ENCODE measurements at places on chromosomes 11 and 22.

DNA sequence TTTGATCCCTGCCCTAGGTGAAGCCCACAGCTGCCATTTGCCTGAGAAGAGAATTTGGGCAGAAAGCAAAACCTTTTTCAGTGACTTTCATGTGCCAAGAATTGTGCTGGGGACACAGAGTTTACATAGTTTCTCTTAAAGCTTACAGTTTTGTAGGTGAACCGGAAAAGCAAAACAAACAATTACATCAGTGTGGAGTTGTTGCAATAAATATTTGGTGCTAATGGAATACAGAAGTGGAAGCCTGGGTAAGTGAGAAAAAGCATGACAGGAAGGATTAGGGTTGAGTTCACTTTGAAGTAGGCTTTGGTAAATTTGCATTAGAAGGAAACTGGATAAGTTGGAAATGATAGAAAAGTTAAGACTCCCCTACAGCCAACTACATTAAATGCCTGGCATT, 82.7 kb downstream of the RASSF10 start:
- no peak for DNase-seq

DNA sequence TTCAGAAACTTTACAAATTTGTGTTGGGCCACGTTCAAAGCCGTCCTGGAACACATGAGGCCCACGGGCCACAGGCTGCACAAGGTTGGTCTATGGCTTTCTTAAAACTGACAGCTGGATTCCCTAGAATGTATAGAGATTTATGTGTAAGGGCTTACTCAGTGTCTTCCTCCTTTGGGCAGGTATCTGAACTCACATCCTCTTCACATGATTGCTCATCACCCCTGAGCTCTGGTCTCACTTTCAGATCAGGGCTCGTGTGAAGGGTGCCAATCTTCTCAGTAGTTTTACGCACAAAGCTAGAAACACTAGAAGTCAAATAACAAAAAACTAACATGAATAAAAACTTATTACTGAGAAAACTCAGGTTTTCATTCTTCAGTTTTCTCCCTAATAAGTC, 27.1 kb downstream of the HPS5 start:
- DNase-seq = no peak

- no peak for DNase-seq
These were observed 25.0 kb downstream of the GUCD1 start for GRCh38 chr22:24529898-24530297.

GRCh38 chr11:94224078-94224477, 80.3 kb upstream of the IZUMO1R start:
- DNase-seq = no peak

GRCh38 chr11:11318961-11319360, 34.1 kb downstream of the CSNK2A3 start:
- DNase-seq = no peak

Measured in neural progenitor cell (in vitro differentiated cells).